ENCODE measurements at places on chromosomes 3 and 15.
A peak's percentile ranks its signal among the peaks of the same experiment; 100 is the strongest.

- peak; percentile 48 for DNase-seq
Observed at GRCh38 chr15:90071220-90071807, 31.0 kb downstream of the IDH2 start.

- DNase-seq, result peak; percentile 6
Observed at GRCh38 chr15:47586653-47587224, 130.6 kb upstream of the SEMA6D start.

DNA sequence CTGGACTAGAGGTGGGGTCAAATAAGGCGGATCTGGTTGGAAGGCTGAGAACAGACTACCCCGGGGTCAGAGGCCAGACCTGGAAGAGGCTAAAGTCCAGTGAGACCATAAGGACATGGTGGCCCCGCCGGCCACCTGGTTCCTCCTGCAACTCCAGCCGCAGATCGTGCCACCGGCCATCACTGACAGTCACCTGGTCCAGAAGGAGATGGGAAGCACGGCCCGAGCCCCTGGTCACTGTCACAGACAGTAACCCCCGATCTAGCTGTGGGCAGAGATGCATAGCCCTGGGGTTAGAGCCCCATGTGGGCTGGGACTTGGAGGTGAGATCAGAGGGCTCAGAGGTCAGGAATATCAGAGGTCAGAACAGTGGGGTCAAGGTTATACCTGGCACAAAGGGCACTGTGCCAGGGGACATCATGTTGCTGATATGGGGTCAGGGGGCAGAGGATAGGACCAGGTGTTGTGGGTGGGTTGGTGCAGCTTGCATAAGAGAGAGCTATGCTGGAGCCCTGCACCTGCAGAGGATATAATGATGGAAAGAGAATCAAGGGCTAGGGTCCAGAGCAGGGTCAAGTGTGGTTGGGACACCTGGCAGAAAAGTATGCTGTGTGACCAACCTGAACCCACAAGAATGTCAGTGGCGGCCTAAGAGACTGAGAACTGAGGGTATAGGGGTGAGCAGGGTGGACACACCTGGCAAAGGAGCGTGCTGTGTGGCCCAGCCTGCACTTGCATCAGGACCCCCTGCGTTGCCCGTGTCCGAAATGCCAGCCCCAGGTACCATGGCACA, 9.6 kb downstream of the CELSR3 start:
- no peak for DNase-seq

- no peak for DNase-seq
Observed at GRCh38 chr3:55164191-55164590, 236.3 kb upstream of the LRTM1 start.

- DNase-seq, result no peak
Observed at GRCh38 chr15:76150513-76150912, 90.7 kb downstream of the TMEM266 start.

DNA sequence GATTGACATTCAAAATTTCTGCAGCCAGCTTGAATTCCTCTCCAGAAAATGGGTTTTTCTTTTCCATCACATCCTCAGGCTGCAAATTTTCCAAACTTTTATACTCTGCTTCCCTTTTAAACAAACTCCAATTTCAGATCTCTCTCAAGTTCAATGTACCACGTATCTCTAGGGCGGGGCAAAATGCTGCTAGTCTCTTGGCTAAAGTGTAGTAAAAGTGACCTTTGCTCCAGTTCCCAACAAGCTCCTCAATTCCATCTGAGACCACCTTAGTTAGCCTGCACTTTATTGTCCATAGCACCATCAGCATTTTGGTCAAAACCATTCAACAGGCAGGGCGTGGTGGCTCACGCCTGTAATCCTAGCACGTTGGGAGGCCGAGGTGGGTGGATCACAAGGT, 46.7 kb downstream of the NIPA2 start:
- no peak for DNase-seq

Measured in NCI-H1417 treated with DMSO at 0.1 percent for 48 hours (cell line).